Psoas muscle (tissue), 8 donors: ENCODE measurements at places on chromosomes 11 and 22.

GRCh38 chr11:96257972-96258934, 84.7 kb downstream of the MAML2 start:
- DNase-seq = no peak

GRCh38 chr22:38727123-38727522, 21.4 kb downstream of the GTPBP1 start:
- peak; percentile 49 for DNase-seq

DNA sequence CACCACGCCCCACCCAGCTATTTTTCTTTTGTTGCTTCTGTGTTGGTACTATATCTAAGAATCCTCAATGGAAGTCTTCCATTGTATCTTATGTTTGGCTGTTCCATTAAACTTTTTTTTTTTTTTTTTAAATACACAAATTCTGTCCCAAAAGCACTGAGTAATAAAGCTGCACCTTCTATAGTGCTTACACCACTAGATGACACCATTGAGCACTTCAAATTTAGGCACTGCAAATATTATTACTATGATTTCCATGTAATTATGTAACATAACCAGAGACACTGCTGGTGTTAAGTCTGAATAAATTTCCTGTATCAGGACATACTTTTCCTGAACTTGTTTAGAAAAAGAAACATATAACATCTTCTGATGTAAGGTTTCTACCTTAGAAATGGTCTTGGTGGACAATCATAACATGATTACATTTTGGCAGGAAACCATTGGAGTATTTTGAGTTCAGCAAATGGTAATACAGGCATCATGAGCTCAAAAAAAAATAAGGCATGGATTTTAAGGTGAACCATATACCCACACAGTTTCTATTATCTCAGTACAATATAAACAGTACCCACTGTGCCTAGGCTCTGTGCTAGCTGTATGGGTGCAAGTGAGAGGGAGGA, 110.5 kb downstream of the ATG16L2 start:
- DNase-seq = no peak

DNA sequence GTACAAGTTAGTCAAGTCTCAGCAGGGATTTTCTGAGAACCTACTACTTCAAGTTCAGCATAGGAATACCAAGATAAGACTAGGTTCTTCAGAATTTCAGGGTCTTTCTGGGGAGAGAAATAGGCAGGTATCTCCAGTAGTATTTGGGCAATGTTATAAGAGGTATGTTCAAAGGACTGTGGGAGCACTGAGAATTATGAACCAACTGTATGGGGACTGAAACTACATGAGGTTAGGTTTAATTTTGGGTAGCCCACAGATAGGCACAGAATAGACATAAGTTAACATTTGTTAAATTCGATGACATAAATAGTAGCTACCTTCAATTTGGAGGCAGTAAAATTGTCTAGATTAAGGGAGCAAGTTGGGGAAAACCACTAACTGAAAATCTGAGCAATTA, 9.2 kb upstream of the GAB2 start:
- DNase-seq = no peak

- no peak for DNase-seq
These were observed 20.6 kb downstream of the IGSF9B start for GRCh38 chr11:133936136-133936535.

- no peak for DNase-seq
These were observed 31.7 kb upstream of the ABCC8 start for GRCh38 chr11:17508306-17508705.

GRCh38 chr11:844693-845644, 2.3 kb downstream of the TSPAN4 start:
- peak; percentile 96 for DNase-seq

- DNase-seq = no peak
These were observed 68.0 kb upstream of the OLFML1 start for GRCh38 chr11:7417328-7417727.

- DNase-seq = no peak
These were observed 339.1 kb upstream of the API5 start for GRCh38 chr11:42972741-42973140.

GRCh38 chr22:46185283-46185682, 35.0 kb downstream of the PPARA start:
- DNase-seq = no peak

- DNase-seq = no peak
These were observed 9.6 kb downstream of the KRTAP5-5 start for GRCh38 chr11:1639102-1639620.
